ENCODE measurements at places on chromosomes 2 and 18.

- DNase-seq: no peak
Observed at GRCh38 chr2:111620281-111620680, 263.7 kb downstream of the ANAPC1 start.

DNA sequence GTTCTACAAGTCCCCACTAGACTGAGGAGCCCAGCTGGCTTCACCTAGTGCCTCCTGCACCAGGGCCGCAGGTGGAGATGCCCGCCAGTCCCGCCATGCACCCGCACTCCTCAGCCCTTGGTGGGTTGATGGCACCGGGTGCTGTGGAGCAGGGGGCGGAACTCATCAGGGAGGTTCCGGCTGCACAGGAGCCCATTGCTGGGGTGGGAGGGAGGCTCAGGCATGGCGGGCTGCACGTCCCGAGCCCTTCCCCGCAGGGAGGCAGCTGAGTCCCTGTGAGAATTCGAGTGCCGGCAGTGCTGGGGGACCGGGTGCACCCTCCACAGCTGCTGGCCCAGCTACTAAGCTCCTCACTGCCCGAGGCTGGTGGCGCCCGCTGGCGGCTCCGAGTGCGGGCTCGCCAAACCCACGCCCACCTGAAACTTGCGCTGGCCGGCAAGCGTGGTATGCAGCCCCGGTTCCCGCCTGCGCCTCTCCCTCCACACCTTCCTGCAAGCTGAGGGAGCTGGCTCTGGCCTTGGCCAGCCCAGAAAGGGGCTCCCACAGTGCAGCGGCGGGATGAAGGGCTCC is 252.7 kb upstream of the TCF4 start:
- no peak for DNase-seq

DNA sequence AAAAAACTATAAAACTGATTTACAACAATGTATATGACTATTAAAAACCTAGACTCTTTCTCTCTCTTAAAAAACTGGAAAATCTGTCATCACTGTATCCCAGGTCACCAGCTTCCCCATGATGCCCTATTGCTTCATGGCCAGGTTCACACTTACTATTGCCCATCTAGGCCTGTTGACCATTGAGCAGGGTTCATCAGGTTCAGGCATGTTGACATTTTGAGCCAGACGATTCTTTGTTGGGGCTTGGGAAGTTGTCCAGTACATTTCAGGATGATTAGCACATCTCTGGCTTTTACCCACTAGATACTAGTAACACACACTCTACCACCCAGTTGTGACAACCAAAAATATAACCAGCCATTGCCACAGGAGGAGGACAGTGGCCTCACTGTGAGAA is 26.9 kb upstream of the RAB27B start:
- no peak for DNase-seq

DNA sequence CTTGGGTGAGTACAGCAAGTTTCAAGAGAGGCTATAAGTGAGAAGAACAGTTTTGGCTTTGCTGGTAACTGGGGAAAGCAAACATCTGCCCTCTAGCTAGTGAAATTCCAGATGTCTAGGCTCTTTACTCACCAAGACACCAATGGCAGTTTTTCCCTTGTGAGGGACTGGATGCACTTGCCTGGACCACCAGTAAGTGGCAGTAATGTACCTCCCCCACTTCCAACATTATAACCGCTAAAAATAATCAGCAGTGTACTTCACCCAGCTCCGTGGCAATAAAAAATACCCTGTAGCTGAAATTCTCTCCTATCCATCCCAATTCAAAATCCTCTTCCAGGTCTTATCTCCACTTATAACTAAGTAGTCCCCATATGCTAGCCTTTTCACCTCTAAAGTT is 383.9 kb downstream of the ARHGAP15 start:
- DNase-seq: peak; percentile 24

DNA sequence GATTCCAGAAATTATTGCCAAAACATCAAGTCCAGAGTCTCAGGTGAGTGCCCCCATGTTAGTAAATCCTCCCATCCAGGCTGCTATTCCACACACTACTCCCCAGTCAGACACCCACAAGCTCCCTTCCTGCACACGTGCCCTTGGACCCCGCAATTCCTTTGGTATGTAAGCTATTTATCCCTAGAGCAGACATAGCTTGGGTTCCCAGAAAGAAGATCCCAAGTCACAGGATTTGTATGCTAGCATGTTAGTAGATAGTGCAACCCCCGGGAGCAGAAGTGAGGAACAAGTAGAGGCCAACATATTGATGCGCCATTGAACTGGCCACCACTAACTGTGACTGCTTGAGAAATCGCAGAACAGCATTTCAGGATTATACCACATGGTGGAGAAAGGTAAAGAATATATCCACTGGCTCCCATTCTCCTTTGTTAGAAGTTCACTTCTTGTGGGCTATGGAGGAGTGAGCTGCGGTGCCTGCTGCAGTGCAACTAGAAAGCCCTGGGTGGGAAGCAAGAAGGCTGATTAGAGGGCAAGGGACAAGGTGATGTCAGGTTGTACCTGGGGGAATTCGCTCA is 137.5 kb upstream of the CHAC2 start:
- no peak for DNase-seq

GRCh38 chr2:9404451-9404850 is 18.9 kb downstream of the ITGB1BP1 start:
- no peak for DNase-seq

DNA sequence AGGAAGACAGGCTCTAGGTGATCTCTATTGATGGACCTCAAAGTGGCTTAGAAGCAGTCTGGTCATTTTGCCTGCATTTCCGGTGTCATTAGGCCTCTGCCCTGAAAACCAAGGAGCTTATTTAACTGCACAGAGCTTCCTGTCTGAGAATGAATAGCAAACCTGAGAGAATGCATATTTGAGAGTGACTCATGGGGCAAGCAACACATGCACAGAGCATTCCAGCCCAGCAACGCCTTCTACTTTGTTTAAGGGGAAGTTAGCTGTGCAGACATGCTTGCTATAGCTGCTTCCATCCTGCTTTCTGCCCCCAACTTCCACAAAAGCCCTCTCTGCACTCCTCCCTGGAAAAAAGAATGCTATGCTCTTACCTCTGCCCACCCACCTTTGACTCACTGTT is 232.8 kb downstream of the GRB14 start:
- DNase-seq: peak; percentile 62

DNA sequence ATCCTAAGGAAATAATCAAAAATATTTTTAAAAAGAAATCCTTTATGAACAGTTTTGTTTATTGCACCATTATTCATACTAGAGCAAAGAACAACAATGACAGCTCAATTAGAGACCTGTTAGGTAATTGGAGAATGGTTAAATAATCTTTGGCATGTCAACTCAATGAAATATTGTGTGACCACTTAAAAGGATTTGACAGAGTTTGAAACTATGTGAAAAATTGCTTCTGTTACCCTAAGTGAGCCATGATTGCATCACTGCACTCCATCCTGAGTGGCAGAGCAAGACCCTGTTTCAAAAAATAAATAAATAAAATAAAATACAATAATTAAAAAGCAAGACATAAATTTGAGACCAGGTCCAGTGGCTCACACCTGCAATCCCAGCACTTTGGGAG is 66.1 kb upstream of the ATP8B1 start:
- DNase-seq: no peak

DNA sequence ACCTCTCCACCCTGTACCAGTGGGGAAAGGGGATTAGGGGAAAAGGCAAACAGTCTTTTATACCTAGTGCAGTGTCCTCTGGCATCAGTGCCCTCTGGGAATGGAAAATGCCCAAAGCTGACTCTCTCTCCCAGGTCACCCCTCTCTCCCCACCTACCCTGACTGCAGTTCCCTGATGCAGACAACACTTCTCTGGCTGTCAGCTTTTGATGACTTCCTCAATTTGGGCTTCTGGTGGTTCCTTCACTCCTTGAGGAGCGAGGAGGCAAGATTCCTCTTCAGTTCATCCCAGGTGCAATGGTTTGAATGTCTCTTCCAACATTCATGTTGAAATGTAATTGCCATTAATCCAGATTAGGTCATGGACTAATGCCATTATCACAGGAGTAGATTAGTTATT is 19.7 kb upstream of the PPM1B start:
- DNase-seq: no peak

DNA sequence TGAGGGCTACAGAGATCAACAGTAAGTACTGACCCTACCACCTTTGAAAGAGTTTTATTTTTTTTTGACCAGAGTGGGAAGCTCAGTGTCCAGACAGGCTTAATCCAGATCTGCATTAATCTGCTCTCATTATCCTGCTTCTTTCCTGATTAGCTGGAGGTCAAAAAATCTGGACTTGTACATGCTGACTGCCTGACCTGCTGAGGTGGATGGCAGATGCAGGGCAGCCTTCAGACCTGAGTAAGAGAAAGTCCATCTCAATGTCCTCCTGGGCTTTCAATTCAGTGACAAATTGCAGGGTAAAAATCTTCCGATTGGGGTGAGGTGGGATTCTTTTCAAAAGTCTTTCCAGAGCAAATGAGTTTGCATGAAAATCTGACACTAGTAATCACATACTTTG is 998.8 kb upstream of the PIK3C3 start:
- DNase-seq: no peak
